GOT3 (cell line): ENCODE measurements at places on chromosomes 16 and 17.

- no peak for DNase-seq
Observed at GRCh38 chr17:15257796-15258512, 7.2 kb downstream of the PMP22 start.

DNA sequence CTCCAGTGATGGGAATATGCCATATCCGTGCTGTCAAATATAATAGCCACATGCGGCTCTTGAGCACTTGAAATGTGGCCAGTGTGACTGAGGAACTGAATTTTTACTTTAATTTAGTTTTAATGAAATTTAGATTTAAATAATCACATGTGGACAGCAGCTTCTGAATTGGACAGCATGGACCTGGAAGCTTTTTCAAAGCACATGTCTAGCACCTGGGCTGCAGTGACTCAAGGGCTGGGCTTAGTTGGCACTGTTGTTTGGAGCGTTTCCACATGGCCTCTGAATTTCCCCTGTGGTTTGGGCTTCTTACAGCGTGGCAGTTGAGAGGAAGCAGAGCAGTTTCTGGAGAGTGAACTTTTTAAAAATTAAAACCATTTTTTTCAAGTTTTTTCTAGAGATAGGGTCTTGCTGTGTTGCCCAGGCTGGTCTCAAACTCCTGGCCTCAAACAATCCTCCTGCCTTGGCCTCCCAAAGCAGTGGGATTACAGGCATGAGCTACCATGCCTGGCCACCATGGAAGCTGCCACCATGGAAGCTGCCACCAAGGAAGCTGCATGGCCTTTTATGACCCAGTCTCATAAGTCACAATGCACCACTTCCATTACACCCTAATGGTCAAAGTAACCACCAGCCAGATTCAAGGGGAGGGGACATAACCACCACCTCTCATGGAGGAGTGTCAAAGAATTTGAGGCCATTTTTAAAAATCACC is 6.7 kb upstream of the TOB1 start:
- DNase-seq: no peak

GRCh38 chr16:76573281-76573680 is 296.1 kb downstream of the CNTNAP4 start:
- DNase-seq: no peak

DNA sequence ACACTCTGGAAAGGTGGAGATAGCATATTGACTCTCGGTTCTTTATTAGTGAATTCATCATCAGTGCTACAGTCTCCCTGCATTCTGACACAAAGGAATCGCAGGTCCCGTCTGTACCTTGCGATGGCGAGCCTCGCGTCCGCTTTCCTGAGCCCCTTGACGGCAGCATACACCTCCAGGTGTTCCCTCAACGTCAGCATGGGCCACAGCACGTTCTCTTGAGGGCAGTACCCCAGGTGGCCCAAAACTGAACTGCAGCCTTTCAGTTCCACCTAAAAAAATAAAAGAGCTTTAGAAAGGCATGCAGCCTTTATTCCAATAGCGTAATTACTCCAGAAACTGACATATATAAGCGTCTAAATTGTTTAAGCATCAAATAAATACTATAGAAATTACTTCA is 24.2 kb upstream of the ABCA9 start:
- no peak for DNase-seq

DNA sequence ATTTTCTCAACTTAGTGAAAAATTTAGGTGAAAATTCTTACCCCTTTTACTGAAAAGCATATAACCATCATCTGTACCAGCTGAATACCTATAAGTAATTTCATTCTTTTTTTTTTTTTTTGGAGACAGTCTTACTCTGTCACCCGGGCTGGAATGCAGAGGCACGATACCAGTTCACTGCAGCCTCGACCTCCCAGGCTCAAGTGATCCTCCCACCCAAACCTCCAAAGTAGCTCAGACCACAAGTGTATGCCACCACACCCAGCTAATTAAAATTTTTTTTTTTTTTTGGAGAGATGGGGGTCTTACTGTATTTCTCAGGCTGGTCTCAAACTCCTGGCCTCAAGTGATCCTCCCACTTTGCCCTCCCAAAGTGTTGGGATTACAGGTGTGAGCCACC is 33.8 kb downstream of the TUBD1 start:
- DNase-seq: no peak
